Stimulated activated CD4-positive, alpha-beta T cell treated with anti-CD3 and anti-CD28 coated beads, Interleukin-1b, Interleukin-23, amount 100 ng/mL, for 4 hours (primary cell): ENCODE measurements at places on chromosomes 2 and 18.

- DNase-seq, result no peak
Observed at GRCh38 chr2:204437815-204438756, 107.2 kb upstream of the PARD3B start.

- DNase-seq, result no peak
Observed at GRCh38 chr18:72672364-72673184, 128.4 kb upstream of the CBLN2 start.

DNA sequence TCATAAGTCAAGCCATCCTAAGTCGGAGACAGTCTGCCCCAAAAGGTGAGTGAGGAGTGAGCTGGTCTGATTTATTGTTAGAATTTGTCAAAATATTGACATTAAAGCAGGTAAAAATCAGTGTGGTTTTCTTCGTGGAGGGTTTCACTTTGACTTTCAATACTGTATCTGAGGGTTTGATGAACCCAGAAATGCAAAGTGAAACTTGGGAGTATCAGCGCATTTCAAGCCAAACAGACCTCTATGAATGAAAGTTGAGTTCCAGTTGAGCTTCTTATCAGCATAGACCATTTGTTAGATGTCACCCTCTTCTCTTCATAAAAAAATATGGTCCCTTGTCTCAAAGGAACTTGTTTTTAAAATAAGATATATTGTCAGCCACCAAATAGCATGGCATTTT, 21.7 kb upstream of the CXCR4 start:
- DNase-seq, result no peak

DNA sequence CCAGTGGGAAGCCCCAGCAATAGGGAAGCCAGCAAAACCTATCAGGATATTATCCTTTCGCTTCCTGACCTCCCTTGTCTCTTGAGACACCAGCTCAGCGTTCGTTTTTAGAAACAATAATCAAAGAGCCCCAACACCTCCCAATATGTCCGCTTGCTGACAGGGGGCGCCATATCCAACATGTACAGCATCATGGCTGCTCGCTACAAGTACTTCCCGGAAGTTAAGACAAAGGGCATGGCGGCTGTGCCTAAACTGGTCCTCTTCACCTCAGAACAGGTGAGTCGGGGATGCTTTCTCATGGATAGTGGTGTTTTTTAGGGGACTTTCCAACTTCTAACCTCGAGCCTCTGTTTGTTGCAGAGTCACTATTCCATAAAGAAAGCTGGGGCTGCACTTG, 28.7 kb downstream of the GAD1 start:
- DNase-seq, result peak; percentile 5

DNA sequence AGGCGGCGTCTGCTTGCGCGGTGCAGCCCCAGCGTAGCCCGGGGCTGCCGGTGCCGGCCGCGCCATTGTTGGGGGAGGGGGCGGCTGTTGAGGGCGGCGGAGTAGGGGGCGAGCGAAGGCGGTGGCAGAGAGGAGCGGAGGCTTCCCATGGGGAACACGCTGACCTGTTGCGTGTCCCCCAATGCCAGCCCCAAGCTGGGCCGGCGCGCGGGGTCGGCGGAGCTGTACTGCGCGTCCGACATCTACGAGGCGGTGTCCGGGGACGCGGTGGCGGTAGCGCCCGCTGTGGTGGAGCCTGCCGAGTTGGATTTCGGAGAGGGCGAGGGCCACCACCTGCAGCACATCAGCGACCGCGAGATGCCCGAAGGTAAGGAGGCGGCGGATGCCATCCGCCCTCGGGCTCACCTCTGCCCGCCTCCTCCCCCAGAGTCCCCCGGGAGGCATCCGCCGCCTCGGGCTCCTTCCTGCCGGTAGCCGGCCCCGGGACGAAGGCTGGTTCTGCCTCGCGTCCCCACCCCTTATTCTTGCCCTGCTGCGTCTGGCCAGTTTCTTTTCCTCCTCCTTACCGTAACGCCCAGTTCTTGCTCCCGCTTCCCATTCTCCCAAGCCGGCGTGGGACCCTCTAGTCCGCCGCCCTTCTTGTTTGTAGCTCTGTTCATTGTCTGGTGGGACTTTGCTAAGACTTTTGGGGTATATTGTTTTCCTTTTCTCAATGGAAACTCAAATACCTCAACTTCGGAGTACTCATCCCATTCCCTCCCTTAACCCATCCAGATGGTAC, 500 bp downstream of the CCNYL1 start:
- peak; percentile 40 for DNase-seq

DNA sequence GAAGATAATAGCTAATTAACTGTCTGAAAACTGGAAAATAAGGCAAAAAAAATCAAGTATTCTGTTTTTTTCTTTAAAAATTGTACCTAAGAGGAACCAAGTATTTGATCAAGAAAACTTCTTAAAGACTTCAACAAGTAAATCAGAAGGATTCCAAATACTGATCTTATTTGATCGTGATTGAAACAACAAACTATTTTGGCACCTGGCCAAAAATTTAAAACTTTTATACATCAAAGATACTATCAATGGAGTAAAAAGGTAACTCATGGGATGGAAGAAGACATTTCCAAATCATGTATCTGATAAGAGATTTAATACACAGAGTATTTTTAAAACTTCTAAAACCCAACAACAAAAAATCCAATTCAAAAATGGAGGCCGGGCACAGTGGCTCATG, 46.7 kb downstream of the CFAP210 start:
- no peak for DNase-seq

GRCh38 chr2:42969231-42970150, 177.1 kb upstream of the HAAO start:
- DNase-seq, result no peak

GRCh38 chr2:72150861-72151356, 3.2 kb upstream of the CYP26B1 start:
- no peak for DNase-seq

DNA sequence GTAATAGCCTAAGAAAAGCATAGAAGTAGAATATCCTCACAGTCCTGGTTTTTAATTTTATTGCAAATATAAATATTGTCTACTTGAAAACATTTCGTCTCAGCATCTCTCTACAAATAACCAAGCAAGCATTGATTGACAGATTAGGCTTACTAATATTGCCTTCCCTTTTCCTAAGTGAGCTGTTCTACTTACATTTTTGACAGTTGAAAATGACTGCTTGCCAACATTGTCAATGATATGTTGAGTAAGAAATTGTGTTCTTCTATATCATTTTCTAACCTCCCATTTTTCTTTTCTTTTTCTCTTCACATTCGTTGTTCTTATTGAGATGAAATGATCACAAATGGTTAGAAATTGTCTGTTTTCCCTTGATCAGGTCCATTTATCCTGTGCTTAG, 47.0 kb upstream of the STK39 start:
- no peak for DNase-seq

GRCh38 chr2:96549967-96550786, 13.6 kb downstream of the ARID5A start:
- DNase-seq, result no peak

DNA sequence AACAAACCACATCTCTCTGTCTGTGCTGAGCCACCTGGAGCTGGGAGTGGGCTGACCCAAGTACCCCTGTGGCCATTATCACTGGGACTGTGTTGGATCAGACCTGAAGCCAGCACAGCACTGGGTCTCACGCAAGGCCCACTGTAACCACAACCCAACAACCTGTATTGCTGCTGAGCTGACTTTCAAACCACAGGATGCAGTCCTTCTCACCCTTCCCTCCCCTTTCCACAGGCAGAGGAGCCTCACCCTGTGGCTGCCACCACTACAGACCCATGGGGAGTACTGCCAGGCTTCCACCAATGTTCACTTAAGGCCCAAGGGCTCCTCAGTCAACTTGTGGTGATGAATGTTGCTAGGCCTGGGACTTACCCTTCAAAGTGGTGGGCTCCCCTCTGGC, 135.7 kb downstream of the DIS3L2 start:
- no peak for DNase-seq

DNA sequence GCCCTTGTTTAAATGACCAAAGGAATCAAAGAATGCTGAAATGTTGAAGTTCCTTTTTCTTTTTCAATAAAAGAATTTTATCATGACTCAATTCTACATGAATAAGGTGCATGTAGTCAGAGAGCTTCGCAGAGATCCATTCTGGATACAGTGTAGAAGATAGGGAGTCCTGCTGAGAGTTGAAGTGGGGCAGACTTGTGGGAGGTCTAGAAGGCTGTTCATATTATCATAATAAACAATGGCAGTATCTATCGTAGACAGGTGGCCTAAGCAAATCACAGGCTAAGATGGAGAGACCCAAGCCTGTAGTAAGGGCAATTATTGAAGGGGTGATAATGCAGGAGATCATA, 1322.0 kb upstream of the CELF4 start:
- DNase-seq, result no peak

DNA sequence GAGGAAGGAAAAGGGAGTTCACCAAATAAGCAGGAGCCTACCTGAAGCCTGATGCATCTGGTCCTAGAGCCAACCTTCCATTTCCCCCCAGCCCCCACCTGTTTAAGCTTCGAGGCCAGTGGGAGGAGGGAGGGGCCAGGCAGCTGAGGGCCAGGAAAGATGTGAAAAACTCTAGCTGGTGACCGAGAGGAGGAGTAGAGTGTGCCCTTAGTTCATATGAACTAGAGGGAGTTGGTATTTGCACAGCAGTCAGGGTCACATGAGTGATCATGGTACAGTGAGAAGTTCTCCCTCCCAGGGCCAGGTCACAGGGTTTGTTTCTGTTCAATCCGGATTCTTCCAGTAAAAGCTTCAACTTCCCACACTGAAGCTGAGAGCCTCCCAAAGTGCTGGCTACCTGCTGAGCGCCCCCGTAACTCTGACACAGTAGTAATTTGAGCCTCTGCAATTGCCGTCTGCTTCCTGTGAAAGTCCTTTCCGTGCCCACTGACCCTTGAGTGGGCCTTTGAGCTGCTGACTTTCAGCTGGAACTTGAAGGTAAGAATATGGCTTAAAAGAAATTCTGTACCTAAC, at the start of gene SULT1C2:
TSS of gene SULT1C2 (plus strand) at position 362 of the 573 bp plus-strand sequence. CDS start 4,773 bp downstream, outside the sequence.
- DNase-seq, result no peak

GRCh38 chr2:241989074-241989473, 119.5 kb downstream of the RTP5 start:
- DNase-seq, result no peak

DNA sequence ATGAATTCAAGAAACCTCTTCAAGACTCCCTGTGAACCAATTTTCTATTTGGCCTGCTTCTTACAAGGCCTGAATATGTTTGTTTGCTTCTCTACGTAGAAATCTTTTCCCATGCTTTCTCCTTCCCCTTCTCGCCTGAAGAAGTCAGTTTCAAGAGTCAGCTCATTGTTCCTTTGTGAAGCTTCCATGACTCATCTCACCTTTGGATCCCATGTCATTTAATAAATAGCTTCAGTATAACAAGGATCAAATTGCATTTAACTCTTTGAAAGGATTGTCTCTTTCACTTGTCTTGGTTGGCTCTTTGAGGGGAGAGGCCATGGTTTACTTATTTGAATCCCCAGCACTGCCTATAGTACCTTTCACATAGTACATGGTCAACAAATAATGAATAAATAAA, 28.4 kb downstream of the CPS1 start:
- no peak for DNase-seq

- no peak for DNase-seq
Observed at GRCh38 chr2:88608184-88608583, 19.1 kb downstream of the EIF2AK3 start.

GRCh38 chr2:3588084-3588483, 6.8 kb upstream of the COLEC11 start:
- DNase-seq, result no peak

- no peak for DNase-seq
Observed at GRCh38 chr2:163990541-163990940, 254.7 kb upstream of the FIGN start.

DNA sequence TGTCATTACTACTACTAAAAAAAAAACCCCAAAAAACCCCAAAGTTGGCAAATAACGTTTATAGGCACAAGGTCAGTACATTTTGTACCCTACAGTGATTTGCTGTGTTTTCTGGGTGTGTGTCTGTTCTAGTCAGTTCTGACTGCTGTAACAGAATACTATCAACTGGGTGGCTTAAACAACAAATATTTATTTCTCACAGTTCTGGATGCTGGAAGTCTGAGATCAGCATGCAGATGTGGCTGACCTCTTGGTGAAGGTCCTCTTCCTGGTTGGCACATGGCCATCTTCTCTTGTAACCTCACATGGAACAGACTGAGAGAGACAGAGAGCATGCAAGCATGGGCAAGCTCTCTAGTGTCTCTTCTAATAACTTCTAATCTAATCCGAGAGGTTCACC, 103.1 kb downstream of the CERS6 start:
- no peak for DNase-seq

GRCh38 chr2:180952082-180952481, 28.3 kb upstream of the UBE2E3 start:
- DNase-seq, result no peak

GRCh38 chr2:85579266-85579935, 2.0 kb downstream of the VAMP8 start:
- no peak for DNase-seq

DNA sequence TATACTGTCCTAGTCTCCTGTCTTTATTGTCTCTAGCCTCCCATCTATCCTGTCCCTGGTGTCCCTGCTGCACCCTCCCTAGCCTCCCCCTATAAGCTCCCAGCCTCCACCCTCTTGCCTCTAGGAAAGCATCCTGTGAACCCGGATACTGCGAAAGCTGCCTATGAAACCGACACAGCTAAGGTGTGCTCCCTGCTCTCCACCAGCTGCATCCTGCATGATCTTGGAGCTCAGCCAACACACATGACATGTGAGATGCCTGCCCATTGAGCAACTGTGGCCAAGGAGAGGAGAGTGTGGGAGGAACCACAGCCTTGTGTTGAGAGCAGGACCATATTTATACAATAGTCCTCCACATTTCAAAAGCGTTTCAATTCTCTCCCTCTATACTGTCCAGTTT, 187.1 kb downstream of the ZBTB7C start:
- no peak for DNase-seq

- no peak for DNase-seq
Observed at GRCh38 chr2:169001116-169001815, 29.9 kb downstream of the ABCB11 start.

GRCh38 chr18:75249672-75250470, 39.3 kb downstream of the TSHZ1 start:
- no peak for DNase-seq

DNA sequence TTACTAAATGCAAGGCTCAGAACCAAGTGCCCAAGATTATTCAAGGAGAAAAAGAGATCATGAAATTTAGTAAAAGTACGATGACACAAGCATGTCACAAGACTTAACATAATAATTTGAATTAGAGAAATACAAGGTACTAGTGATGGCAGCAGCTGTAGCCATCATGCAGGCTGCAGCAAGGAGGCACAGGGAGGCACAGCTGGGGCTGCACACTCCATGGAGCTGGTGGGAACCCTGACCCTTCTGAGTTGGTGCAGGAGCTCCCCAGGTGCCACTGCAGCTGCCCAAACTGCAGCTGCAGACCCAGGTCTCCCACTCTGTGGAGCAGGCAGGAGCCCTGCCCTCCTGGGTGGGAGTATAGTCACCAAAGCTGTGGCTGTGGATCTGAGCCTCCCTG, 46.0 kb downstream of the COL3A1 start:
- DNase-seq, result no peak

GRCh38 chr2:239246723-239247122, 154.1 kb downstream of the HDAC4 start:
- no peak for DNase-seq

DNA sequence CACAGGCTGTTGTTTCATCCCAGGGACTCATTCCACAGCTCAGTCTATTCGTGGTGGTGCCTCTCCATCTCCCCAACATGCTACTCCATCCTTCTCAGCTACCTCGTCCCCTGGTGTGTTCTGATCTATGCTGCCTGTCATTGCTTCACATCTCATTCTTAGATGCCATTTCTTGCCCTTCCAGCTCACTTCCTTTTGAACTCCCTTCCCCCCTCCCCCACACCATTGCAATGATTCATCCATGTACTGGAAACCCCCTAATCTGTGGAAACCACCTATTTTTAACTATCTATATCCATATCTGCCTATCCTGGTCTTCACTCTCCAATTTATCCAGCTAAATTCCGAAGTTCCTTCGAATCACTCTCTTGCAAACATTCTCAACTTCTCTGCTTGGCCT, 65.7 kb upstream of the PARD3B start:
- DNase-seq, result no peak
